Stimulated activated CD8-positive, alpha-beta memory T cell treated with anti-CD3 and anti-CD28 coated beads, Interleukin-7, amount 100 ng/mL, for 1 hour (primary cell): ENCODE measurements at places on chromosomes 7 and 10.

DNA sequence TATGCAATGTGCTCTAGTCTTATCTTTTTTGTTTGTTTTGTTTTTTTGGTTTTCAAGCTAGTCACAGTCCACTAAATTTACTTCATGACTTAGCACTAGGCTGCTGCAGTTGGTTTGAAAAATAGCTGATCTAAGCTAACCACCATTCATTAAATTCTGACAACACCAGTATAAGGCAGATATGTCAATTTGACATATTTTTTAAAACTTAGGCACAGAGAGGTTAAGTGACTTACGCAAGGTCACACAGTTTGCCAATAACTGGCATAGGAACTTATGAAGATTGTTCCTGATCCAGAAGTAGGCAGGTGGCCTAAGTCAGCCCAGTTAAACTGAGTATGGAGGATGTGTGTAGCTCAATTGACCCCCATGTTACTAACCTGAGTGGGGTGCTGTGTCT is 377.3 kb upstream of the NFE2L3 start:
- no peak for DNase-seq

DNA sequence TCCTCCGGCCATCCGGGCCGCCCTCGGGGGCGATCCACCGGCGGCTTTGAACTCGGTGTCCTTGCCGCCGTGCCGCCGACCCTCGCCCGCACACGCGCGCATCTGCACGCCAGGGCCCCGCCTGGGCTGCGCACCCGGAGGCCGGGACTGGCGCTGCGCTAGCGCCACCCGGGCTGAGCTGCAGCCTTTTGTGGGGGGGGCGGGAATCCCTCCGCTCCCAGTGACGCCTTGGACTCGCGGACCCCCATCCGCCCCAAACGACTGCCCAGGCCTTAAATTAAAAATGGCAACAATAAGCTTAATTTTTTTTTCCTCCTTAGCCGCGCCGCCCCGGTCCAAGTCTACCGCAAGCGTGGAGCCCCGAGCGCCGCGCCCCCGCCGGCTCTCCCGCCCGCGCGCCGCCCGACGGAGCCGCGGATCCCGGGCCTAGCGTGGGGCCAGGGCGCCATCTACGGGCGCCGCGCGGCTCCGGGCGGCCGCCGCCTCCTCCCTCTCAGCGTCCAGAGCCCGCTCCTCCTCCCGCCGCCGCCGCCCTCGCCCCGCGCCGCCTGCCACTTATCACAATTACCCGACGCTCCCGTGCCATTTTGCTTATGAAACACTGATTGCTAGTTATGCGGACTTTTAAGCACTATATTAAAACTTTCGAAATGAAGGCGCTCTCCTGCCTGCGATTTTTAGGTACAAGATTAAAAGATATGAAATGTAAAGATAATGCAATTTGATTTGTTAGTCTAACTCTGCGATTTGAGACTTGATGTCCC is 7.5 kb upstream of the EBF3 start:
- DNase-seq, result no peak

DNA sequence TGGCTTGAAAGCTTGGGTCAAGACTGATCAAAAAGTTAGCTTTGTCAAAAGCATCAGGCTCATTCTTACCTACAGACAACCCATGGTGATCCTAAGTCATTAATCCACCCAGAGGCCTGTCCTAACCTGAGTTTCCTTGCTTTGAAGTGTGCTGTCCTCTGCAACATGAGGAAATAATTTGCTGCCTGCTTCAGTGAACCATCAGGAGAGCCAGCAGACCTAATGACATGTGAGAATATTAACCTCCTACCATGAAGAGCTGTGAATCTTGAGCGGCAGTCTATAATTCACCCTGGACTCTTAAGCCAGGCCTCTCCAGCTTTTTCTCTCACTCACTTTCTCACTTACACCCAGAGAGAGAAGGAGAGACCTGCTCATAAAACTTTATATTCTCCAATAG is 590.0 kb downstream of the LRMDA start:
- no peak for DNase-seq

DNA sequence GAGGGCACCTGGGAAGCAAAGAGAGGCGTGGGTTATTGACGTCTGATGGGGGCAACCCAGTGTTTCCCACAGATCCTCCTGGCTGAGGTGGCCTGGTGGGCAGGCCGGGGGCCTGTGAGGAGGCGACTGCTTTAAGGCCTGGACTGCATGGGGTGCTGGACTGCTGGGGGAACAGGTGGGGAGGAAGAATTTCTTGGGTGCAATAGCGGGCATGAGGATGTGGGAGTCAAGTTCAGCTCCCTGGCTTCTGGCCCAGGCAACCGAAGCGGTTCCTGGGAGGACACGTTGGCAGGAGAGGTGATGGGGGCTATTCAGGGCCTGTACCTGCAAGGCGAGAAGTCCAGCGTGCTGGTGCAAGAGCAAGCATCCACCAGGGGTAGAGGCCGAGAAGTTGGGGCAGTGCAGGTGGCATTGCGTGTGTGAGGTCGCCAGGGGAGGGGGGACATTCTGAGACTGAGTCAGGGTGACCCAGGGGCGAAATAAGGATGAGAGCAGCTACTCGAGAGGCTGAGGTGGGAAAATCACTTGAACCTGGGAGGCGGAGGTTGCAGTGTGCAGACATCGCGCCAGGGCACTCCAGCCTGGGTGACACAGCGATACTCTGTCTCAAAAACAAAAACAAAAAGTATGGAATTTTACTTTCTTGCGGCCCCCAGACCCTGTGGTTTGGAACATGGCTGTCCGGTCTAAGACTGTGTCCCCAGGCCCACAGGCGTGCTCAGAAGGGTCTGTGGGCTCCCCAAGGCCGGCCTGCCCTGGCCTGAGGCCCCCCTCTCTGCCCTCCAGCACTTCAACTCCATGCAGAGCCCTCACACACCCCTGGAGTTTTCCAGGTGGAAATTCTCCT is 53.6 kb upstream of the ELN start:
- DNase-seq, result no peak

DNA sequence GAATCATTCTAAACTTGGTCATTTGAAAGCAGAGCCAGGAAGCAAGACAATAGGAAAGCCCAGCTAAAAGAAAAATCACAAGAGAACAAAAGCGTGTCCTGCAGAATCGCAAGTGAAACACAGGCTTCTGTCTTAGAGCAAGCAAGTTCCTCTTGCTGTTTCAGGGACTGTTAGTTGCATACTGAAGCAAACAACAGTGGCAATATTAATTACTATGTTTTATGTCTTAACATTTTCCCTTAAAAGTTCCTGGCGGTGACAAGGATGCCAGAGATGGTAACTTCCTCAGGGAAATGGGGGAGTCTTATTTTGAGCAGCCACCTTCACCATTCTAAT is 217.1 kb downstream of the GFRA1 start:
- DNase-seq, result no peak

- no peak for DNase-seq
These were observed 213.2 kb upstream of the HPS1 start for GRCh38 chr10:98659951-98660350.

- DNase-seq, result no peak
These were observed 35.3 kb upstream of the MYL10 start for GRCh38 chr7:101664436-101664835.

DNA sequence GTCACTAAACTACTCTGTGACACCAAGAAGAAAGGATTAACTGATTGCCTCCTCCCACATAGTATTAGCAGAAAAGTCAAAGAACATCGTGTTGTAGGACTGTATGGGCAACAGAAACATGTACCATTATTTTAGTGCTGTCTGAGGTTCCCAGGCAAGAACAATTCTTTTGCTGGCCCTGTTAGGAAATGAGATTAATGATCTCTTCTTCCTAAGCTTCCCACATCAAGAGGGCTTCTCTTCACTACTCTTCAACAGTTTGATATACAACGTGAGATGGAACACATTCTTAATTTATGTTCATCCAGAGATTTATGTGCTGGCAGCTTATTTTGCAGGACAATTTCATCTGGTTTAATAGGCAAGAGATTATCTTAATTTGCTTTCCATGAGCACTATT is 219.6 kb downstream of the DOCK4 start:
- DNase-seq, result no peak

- DNase-seq, result no peak
These were observed 38.8 kb upstream of the MYL10 start for GRCh38 chr7:101667920-101668319.

DNA sequence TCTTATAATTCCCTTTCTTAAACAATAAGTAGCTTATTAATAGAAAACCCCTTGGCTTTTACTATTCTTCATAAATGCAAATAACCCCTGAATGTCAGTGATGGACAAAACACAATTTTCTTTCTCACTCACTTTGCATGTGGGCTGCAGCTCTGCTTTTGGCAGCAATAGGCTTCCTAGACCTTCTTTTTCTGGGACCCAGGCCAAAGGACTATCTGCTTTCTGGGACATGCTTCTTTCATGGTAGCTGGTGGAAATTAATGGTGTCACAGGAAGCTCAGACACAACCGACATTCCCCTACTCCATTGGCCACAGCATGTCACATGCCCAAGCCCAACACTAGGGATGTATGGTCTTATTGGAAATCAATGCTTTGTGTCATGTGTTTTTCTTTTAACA is 134.3 kb upstream of the MDFIC start:
- no peak for DNase-seq

DNA sequence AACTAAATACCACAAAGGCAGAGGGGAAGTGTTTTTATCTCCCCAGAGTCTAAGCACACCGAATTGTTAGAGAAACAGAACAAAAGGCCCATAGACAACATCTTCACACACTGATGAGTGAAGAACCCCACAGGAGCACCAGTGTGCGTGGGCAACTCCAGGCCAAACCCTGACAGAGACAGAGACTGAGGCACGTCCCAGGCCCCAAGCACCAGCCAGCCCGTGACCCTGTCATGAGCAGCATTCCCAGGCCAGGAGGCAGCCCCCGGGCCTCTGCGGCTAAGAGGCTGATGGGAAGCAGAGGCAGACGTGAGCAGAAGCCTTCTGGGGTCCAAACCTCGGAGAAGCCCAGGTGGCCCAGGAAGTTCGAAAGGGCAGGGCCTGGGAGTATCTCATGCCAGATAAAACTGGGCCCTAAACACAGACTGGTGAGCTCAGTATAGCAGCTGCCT is 184.4 kb downstream of the TCERG1L start:
- no peak for DNase-seq

GRCh38 chr10:114272696-114273095 is 33.6 kb downstream of the VWA2 start:
- DNase-seq, result no peak

GRCh38 chr10:69474742-69475432 is 23.6 kb downstream of the TSPAN15 start:
- DNase-seq, result no peak

DNA sequence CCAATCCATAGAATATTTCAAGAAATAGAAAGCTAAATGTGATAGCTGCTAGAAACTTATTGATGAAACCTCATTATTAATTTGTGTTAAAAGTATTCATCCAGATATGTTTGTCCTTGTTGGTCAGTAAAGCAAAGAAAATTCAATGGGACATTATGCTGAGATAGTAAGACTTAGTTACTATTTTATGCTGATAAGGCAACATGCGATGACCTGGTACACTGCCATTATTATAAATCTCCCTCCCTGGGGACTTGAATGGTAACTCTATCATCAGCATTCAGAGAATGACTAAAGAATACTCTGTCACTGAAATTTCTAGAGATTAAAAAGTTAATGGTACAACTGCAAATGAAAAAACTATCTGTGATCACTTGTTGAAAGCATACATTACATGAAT is 54.9 kb downstream of the ARHGAP12 start:
- no peak for DNase-seq

DNA sequence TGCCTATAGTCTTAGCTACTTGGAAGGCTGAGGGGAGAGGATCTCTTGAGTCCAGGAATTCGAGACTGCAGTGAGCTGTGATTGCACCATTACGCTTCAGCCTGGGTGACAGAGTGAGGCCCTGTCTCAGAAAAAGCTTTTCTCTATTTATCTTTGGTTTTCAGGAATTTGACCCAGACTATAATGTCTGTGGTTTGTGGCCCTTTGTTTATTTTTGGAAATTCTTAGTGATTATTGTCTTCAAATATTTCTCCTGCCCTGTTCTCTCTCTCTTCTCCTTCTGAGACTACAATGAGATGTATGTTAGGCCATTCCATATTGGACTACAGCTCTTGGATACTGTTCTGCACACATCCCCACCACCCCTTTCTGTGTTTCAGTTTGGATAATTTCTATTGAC is 4.7 kb downstream of the MUC12 start:
- DNase-seq, result no peak

GRCh38 chr7:138556771-138557484 is 96.9 kb downstream of the TRIM24 start:
- DNase-seq, result no peak

- no peak for DNase-seq
These were observed 39.9 kb downstream of the CYTH3 start for GRCh38 chr7:6232534-6232933.

DNA sequence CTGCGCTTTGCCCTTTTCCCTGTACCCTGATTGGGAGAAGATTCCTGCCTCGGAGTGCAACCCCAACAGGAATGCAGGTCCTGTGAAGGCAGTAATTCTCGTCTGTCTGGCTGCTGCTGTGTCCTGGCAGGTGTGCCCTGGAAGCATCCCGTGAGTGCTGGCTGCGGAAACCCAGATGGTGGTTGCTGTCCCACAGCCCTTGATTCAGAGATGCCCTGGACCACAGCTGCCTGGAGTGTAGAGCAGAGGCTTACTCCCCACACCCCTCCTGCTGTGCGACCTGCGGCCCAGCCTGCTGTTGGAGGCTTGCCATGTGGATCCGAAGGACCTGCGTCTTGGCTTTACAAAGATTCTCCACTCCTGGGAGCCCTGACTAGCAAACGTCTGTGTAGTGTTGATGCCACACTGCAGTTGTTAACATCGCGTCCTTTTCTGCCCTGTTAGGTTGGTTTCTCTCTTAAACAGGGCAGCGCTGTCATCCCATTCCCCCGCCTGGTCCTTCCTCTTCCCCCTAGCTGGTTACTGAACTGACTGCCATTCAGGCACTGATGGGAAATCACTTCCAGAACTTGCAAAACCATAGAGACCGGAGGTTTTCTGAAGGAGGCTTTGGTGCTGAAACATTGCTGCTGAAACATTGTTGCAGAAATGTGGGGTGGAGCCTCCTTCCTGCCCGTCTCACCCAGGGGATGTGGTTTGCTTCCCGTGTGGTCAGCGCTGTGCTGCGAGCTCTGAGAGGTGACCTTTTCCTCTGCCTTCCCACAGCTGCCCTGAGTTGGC is 53.3 kb downstream of the DNAJB6 start:
- DNase-seq, result no peak

DNA sequence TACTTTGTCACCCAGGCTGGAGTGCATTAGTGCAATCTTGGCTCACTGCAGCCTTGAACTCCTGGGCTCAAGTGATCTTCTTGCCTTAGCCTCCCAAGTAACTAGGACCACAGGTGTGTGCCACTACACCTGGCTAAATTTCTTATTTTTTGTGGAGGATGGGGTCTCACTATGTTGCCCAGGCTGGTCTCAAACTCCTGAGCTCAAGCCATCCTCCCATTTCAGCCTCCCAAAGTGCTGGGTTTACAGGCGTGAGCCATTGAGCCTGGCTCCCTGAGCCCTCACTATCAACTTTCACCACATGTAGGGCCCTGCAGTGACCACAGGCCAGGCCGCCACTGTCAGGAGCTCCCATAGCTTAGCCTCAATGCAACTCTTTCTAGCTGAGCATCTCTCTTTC is 110.2 kb downstream of the CUL2 start:
- no peak for DNase-seq

DNA sequence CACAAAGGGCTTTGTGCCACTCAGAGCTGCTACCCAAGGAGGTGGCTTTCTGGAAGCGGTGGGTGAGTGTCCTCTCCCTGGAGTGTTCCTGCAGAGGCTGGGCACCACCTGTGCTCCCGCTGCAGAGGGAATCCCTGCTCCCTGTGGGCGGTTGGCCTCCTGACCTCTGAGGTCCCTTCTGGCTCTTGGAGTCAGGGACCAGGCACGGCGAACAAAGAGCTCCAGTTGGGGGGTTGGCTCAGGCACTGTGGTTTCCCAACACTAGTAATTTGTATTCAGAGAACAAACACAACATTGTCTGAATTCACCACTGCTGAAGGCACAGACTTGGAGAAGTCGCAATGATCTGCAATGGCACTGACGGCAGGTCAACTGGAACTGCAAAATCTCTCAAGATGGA is 328.9 kb downstream of the PRPF18 start:
- no peak for DNase-seq
